ENCODE measurements at places on chromosomes 5 and 9.

GRCh38 chr9:129988607-129989361, 54.2 kb downstream of the FNBP1 start:
- no peak overlapping the region for H3K4me3 ChIP-seq
- no peak overlapping the region for H3K27ac ChIP-seq
- no peaks in the 10 kb centered on the region for H3K36me3 ChIP-seq

DNA sequence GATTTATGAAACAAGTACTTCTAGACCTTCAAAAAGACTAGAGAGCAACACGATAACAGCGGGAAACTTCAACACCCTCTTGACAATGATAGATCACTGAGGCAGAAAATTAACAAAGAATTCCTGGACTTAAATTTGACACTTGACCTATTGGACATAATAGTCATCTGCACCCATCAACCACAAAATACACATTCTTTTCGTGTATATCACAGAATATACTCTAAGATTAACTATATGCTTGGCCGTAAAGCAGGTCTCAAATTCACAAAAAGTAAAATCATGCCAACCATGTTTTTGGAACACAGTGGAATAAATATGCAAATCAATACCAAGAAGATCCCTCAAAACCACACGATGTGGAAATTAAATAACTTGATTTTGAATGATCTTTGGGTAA, 559.4 kb downstream of the DNAH5 start:
- no peak overlapping the region for H3K4me3 ChIP-seq
- no peaks in the 10 kb centered on the region for H3K4me1 ChIP-seq
- DNase-seq: no peak
- no peaks in the 10 kb centered on the region for H3K27me3 ChIP-seq

DNA sequence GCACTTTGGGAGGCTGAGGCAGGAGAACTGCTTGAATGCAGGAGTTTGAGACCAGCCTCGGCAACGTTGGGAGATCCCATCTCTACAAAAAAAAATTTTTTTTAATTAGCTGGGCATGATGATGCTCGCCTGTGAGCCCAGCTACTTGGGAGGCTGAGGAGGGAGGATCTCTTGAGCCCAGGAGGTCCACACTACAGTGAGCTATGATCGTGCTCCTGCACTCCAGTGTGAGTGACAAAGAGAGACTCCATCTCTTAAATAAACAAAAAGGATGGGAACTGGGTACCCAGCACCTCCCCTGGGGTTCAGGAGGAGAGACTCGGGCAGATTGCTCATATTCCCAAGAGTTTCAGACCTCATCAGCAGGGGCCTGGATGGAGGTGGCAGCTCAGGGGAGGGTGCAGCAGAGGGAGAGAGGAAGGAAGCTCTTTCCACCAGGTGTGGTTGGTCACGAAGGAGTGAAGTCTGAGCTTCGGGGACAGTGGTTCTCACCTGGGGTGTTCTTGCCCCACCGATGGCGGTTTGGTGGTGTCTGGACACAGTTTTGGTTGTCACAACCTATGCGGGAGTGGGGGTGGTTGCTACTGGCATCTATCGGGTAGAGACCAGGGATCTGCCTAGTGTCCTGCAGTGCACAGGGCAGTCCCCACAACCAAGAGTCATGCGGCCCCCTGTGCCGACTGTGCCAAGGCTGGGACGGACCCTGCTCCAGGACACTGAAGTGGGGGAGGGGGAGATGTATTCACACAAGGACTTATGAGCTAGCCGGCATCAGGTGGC, 72.7 kb downstream of the ANKRD33B start:
- H3K4me3 ChIP-seq: no peak overlapping the region
- peaks cover 16% of the 10 kb centered on the region for H3K4me1 ChIP-seq
- H3K27ac ChIP-seq: no peak overlapping the region
- no peak for DNase-seq
- H3K36me3 ChIP-seq: no peaks in the 10 kb centered on the region

DNA sequence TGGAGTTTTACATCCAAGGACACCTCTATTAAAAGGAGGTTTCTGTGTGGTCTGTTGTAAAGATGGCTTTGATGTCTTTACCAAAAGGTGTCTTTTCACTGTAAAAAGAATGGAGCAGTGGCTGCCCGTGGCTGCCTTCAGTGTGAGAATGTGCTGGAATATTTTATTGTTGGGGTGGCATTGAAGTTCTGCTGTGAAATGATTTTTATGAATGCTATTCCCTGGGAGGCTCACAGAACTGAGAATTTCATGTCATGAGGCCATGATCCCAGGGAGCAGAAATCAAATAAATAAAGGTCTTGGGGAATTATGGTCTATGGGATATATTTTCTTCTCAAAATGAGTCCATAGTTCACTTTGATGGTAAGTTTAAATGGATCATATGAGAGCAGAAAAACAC, 425.2 kb upstream of the ZNF608 start:
- DNase-seq: no peak
- no peaks in the 10 kb centered on the region for H3K27me3 ChIP-seq
- H3K4me1 ChIP-seq: peaks cover 2% of the 10 kb centered on the region
- H3K4me3 ChIP-seq: no peak overlapping the region
- H3K27ac ChIP-seq: no peak overlapping the region

DNA sequence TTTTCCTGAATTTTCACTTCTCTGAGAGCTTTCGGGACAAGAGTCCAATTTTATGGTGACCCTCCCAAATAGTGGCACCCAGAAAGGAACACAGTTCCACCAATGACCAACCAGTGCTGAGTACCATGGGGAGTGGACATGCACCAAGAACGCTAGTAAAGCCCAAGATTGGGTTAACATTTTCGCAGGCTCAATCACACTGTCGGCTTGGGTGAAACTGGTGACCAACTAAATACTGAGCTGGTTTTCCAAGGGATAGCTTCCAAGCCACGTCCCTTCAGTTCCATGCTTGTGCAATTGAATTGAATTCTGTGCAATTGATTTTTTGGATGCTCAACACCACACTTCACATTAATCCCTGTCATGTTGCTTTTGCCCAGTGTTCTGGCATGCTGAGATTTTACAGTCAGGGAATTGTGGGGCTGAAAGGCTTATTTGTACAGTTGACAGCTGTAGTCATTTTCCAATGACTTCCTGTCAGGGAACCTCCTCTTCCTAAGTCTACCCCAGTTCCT, 37.6 kb upstream of the TRMT10B start:
- no peak for DNase-seq
- no peaks in the 10 kb centered on the region for H3K4me1 ChIP-seq
- no peaks in the 10 kb centered on the region for H3K27me3 ChIP-seq
- H3K36me3 ChIP-seq: no peaks in the 10 kb centered on the region

DNA sequence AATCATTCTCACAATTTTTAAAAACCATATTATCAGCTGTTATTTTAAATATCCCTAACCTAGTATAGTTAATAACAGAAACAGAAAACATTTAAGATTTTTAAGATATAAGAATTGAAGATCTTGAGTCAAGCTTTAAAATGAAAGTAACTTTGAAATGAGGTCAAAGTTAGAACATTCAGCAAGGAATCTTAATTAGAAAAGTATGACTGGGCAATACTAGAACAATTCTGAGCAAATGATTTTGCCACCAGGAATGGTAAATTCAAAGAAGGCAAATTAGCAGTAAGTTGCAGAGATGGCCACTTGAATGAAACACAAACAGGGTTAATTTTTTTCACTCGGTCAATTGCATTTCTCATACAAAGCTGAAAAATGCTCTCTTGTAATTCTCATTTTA, 117.9 kb downstream of the NXNL2 start:
- H3K27ac ChIP-seq: no peak overlapping the region
- DNase-seq: no peak
- no peaks in the 10 kb centered on the region for H3K27me3 ChIP-seq
- H3K4me1 ChIP-seq: no peaks in the 10 kb centered on the region
- H3K4me3 ChIP-seq: no peak overlapping the region
- no peaks in the 10 kb centered on the region for H3K36me3 ChIP-seq

DNA sequence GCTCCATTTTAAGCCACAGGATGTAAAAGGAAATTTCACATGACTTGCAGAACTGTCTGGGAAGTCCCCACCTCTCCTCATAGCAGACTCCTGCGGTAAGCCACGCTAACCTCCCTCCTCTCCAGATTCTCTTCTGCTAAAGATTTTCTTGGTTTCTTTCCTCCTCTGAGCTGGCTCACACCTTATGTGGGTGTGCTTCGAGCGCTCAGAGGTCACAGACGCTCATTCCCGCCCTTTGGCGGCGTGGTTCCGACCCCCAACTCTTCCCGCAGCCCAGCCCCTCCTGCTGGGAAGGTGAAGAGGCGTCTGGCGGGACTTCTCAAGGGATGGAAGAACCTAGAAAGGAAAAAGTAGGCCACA, 32.9 kb upstream of the CDK20 start:
- no peak overlapping the region for H3K4me3 ChIP-seq
- DNase-seq: no peak
- H3K27ac ChIP-seq: no peak overlapping the region
- H3K4me1 ChIP-seq: no peaks in the 10 kb centered on the region
- no peaks in the 10 kb centered on the region for H3K36me3 ChIP-seq

DNA sequence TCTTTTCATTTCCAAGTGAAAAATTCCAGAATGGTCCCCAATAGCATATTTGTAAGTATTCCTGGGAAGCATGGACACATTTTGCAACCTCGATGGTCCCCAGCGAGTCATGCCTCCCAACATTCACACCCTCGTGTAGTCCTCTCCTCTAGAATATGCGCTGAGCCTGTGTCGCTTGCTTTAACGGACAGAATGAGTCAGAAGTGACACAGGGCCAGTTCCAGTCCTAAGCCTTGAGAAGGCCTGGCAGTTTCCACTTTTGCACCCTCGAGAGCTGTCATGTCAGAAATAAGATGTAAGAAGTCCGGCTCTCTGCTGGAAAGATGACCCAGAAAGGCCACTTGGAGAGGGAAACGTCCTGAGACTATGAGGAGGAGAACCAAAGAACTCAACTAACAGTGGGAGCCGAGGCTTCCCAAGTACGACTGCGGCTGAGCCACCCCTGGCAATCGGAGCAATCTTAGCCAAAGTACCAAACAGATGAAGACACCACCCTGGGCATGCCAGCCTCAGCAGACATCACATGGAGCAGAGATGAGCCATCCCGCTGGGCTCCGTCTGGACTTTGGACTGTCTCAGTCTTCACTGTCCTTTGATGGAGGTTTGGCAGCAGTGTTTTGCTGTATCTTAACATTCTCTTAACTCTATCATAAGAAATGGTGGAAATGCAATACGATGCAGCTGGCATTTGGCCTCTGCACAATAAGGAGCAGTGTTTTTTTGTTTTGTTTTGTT, 42.6 kb upstream of the GFPT2 start:
- H3K4me3 ChIP-seq: no peak overlapping the region
- no peak overlapping the region for H3K27ac ChIP-seq
- H3K4me1 ChIP-seq: peaks cover 1% of the 10 kb centered on the region
- DNase-seq: no peak
- H3K27me3 ChIP-seq: no peaks in the 10 kb centered on the region

- H3K4me3 ChIP-seq: no peak overlapping the region
- no peak for DNase-seq
- H3K36me3 ChIP-seq: no peaks in the 10 kb centered on the region
Observed at GRCh38 chr9:133540698-133541025, 6.2 kb downstream of the ADAMTSL2 start.

- H3K27me3 ChIP-seq: no peaks in the 10 kb centered on the region
- no peak overlapping the region for H3K4me3 ChIP-seq
- H3K27ac ChIP-seq: no peak overlapping the region
Observed at GRCh38 chr9:127578952-127579853, 32.9 kb upstream of the STXBP1 start.

DNA sequence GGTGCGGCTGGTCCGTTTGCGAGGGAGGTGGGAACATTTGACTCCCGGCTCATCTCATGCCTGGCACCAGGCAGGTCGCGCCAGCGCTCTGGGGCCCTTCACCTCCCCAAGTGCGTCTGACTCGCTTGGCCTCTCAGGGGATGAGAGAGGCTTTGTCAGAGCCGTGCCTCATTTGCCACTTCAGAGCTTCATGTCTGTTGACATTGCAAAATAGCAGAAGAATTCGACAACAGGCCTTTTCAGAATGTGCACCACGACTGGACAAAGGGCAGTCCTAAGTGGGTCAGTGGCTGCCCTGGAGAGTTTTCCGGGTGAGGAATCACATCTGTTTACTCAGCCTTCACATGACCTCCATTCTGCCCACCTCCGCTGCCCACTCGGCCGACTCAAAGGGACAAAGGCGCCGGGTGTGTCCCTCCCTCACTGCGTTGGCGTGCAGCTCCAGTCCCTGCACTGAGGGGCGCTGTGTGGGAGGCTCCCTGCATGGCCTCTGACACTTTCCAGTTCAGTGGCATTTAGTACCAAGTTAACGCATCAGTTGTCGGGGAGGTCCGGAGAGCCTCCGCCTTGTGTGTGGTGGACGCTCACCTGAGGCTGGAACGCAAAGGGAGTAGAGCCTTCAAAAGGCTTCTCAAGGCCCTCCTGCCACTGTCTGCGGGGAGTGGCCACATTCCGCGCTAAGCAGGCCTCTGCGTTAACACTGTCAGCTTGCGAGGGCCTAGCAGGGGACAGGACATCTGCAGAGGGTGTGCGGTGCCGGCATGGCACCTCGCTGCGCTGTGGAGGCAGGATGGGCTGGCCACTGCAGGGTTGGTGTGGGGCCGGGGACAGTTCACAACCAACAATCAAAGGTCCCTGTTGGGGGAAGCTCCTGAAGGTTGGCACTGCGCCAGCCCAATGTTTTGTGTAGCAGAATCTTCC, 171.5 kb downstream of the NXNL2 start:
- no peak for DNase-seq
- H3K27me3 ChIP-seq: no peaks in the 10 kb centered on the region
- no peak overlapping the region for H3K27ac ChIP-seq
- H3K36me3 ChIP-seq: no peaks in the 10 kb centered on the region
- no peak overlapping the region for H3K4me3 ChIP-seq

GRCh38 chr5:146363161-146363874, 24.7 kb downstream of the POU4F3 start:
- no peak for DNase-seq
- H3K4me3 ChIP-seq: no peak overlapping the region
- H3K27me3 ChIP-seq: no peaks in the 10 kb centered on the region

- no peak overlapping the region for H3K4me3 ChIP-seq
- H3K27me3 ChIP-seq: no peaks in the 10 kb centered on the region
- H3K27ac ChIP-seq: no peak overlapping the region
- peaks cover 2% of the 10 kb centered on the region for H3K4me1 ChIP-seq
- DNase-seq: no peak
- no peaks in the 10 kb centered on the region for H3K36me3 ChIP-seq
Observed at GRCh38 chr9:27752069-27752468, 178.8 kb upstream of the C9orf72 start.

DNA sequence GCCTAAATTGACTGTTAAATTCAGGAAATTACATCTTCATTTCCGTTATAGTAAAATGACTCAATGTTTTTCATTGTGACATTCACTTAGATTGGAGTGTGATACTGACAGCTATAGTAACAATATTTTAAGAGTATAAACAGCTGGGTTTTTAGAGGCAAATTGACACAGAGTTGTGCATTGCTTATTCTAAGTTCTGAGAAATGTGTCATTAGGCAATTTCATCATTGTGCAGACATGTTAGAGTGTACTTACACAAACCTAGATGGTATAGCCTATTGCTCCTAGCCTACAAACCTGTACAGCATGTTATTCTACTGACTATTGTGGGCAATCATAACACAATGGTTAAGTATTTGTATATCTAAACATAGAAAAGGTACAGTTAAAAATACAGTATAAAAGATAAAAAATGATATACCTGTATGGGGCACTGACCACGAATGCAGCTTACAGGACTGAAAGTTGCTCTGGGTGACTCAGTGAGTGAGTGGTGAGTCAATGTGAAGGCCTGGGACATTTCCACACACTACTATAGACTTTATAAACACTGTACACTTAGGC, 132.7 kb downstream of the PDE4D start:
- no peak overlapping the region for H3K27ac ChIP-seq
- DNase-seq: no peak
- no peaks in the 10 kb centered on the region for H3K36me3 ChIP-seq
- H3K4me3 ChIP-seq: no peak overlapping the region

GRCh38 chr5:13921578-13921977, 22.9 kb downstream of the DNAH5 start:
- H3K27ac ChIP-seq: no peak overlapping the region
- H3K4me1 ChIP-seq: no peaks in the 10 kb centered on the region
- DNase-seq: no peak
- H3K36me3 ChIP-seq: no peaks in the 10 kb centered on the region
- H3K27me3 ChIP-seq: no peaks in the 10 kb centered on the region

Measured in iPS DF 6.9 (cell line).